ENCODE measurements at places on chromosomes 5 and 9. TPM values are rescaled to one million over a fixed set of nuclear protein-coding genes. Genes with fewer than 3 reads are reported as not detected.

DMRT2 gene
- total RNA-seq: not detected

SOHLH1 gene
- not detected for total RNA-seq

CD72 gene
- total RNA-seq: 6.7 TPM

TMEM171 gene
- total RNA-seq: not detected

All from hematopoietic multipotent progenitor cell (in vitro differentiated cells).